NCI-H1930 (cell line): ENCODE measurements at places on chromosomes 2 and 18.
A peak's percentile ranks its signal among the peaks of the same experiment; 100 is the strongest.

DNA sequence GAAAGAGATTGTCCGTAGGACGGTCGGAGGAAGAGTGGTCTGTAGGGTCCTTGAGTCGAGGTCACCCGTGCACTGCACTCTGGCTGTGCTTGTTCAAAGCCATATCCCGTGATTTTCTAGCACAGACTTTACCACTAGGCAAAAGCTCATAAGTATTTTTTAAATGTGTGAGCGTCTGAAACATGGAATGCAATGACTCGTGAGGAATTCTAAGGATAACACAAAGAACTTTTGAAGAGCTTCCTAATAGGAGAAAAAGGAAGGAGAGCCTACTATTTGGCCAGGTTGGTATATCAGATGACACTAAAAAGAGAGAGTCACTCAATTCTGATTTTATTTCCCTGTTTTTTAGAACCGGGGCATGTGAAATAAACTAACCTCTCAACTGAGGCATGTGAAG is 68.3 kb downstream of the CD28 start:
- no peak for DNase-seq

- DNase-seq, result no peak
Observed at GRCh38 chr18:48325115-48325665, 84.0 kb downstream of the ZBTB7C start.

DNA sequence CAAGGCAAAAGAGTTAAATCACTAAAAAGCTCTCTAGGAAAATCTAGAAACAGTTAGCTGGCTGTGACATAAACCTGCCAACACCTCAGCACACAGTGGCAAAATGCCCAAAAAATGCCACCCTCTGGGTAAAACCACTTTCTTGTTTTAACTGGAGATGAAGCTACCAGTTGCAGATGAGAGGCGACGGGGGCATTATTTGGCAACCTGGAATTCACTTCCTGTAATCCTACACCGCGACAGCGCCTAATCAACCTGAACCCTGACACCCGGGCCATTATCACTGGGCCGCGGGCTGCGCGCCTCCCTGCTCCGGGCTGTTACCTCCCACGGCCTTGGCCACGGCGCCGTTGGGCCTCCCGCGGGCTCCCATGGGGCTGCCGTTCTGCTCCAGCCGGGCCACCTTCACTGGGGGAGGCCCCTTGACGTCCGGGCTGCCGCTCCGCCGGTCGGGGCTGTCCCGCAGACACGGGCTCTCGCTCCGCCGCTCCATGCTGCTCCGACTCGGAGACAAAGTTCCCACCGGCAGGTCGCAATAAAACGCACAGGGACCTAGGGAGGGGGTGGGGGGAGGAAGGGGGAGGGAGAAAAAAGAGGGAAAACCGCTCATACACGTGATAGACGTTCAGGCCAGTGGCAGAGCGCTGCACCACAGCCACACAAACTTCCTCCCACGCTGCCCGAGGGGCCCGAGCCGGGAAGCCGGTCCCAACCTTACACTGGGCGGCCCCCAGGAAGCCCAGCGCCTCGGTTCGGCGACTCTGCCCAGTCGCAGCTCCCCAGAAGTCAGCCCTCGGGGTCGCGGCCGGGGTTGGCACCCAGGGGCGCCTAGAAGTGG is 2.0 kb downstream of the SATB2 start:
- no peak for DNase-seq

DNA sequence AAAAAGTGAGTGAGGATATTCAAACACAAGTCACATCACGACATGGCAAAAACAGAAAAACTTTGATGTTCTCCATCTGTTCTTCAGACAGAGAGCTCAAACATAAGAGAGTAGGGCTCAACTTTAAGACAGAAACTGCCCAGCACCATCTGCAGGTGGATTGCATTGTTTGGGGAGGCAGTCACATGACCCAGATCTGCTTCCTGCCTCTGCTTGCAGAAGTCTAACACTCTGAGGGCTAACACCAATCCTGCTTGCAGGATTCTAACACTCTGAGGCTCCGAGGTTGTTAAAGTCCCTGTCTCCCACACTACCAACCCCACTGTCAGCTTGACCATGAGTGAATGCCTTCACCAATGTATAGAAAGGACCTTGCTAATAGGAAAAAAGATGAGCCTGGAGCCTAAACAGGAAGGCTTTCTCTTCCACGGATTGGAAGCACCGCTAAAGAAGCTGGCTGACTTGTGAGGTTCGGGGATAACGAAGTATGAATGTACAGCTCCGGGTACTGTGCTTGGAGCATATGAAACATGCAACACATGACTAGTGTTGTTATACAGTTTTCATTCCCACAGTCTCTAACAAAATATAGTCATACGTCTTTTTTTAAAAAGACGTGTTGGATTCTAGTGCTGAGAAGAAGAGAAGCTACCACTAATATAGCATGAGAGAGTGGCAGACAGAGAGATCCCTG is 176.6 kb upstream of the CREB1 start:
- DNase-seq, result no peak

DNA sequence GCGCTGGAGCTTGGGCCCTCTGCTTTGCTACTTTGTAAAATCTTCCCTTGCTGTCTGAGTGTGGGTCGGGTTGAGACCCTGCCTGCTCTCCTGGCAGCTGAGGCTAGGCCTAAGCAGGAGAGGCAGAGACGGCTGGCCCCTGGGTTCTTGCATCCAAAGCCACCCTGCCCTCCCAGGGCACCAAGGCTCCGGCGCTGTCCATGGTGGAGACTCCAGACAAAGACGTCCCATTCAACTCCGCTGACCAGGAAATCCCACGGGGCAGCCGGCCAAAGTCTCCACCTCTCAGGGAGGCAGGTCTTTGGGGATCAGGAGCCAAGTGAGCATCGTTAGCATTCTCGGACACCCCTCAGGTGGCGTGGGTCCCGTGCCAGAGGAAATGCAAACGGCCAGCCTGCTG is 2.6 kb upstream of the PRLH start:
- no peak for DNase-seq

- DNase-seq, result no peak
Observed at GRCh38 chr2:232816657-232817056, 40.3 kb upstream of the KCNJ13 start.

- no peak for DNase-seq
Observed at GRCh38 chr2:219332542-219332941, at the start of gene RESP18. Gene RESP18, minus strand, starts transcription at chr2:219332744.

DNA sequence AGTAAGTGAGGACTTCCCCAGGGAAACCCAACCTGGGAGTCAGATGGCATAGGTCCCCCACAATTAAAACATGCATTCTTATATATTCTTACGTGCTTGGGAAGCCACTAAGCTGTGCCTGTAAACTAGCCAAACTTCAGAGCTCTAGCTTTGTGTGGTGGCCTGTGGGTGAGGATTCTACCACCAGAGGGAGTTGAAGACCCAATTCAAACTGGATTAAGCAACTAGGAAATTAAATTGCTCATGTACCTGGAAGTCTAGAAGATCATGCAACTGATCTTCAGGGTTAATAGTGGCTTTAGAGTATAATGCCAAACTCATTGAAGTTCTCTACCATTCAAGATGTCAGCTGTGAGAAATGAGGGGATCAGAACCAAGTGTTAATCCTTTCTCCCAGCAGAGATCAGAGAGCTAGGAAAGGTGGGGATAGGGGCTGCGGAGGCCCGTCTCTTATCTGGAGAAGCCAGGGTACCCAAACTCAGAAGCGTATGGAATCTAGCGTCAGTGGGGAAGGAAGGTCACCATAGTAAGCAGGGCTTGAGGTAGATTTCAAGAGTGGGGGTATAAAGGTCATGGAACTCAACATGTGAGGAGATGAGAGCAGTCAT is 53.2 kb upstream of the CCDC85A start:
- DNase-seq, result peak; percentile 50

GRCh38 chr2:203238292-203238703 is 520 bp upstream of the CYP20A1 start:
- no peak for DNase-seq

DNA sequence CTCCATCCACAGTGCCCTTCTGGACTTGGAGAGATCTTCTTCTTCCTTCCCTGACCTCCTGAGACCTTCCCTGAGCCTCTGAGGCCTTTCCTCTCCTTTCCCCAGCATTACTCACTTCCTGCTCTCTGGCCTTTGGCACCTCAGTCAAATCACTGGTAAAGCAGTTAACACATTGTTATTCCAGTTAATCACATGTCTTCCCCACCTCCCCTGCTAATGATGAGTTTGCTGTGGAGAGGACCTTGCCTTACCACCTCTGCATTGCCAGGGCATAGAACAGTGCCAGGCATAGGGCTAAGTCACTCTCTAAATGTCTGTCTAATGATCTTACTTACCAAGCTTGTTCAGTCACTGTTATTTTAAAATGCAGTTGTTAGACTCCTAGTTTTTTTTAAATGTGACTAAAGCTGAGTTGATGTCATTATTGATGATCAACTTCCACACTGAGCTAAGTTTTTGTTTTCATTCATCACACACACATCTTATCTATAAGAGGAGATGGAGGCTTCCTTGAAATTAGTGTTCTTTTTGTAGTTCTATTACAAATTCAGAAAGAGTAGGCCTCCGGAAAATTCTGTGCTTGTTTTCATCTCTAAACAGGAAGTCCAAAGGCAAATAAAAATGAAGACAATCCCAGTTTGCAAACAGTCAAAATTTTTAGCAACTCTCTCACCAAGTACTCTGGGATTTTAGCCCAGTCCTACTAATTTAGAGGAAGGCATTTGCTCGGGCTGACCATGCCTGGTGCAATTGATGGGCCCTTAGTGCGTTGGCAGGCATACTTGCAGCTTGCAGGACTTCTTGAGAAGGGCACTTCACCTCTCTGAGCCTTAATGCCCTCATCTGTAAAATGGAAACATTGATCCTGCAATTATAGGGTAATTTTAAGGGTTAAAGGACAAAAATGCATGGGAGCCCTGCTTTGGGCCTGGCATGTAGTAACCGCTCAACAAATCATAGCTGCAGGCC is 113.7 kb upstream of the SPRED2 start:
- no peak for DNase-seq

- DNase-seq, result no peak
Observed at GRCh38 chr18:51135795-51136194, 61.7 kb downstream of the MEX3C start.
